ENCODE measurements at places on chromosomes 6 and 20. TPM values are rescaled to one million over a fixed set of nuclear protein-coding genes. Genes with fewer than 3 reads are reported as not detected.

POU5F1 gene
- 0.40 TPM for total RNA-seq

BEND3 gene
- total RNA-seq: 3.0 TPM

COL12A1 gene
- 9.4 TPM for total RNA-seq

MEP1A gene
- total RNA-seq: not detected

SIM1 gene
- total RNA-seq: not detected

BHLHE23 gene
- not detected for total RNA-seq

PHACTR1 gene
- total RNA-seq: 1.6 TPM

IRAK1BP1 gene
- total RNA-seq: 2.7 TPM

KLHDC3 gene
- 32.6 TPM for total RNA-seq

DLL1 gene
- 10.4 TPM for total RNA-seq

All from esophagus mucosa (tissue), 1 donor.